T-helper 2 cell (primary cell): ENCODE measurements at places on chromosomes 2 and 18.
A peak's percentile ranks its signal among the peaks of the same experiment; 100 is the strongest.

DNA sequence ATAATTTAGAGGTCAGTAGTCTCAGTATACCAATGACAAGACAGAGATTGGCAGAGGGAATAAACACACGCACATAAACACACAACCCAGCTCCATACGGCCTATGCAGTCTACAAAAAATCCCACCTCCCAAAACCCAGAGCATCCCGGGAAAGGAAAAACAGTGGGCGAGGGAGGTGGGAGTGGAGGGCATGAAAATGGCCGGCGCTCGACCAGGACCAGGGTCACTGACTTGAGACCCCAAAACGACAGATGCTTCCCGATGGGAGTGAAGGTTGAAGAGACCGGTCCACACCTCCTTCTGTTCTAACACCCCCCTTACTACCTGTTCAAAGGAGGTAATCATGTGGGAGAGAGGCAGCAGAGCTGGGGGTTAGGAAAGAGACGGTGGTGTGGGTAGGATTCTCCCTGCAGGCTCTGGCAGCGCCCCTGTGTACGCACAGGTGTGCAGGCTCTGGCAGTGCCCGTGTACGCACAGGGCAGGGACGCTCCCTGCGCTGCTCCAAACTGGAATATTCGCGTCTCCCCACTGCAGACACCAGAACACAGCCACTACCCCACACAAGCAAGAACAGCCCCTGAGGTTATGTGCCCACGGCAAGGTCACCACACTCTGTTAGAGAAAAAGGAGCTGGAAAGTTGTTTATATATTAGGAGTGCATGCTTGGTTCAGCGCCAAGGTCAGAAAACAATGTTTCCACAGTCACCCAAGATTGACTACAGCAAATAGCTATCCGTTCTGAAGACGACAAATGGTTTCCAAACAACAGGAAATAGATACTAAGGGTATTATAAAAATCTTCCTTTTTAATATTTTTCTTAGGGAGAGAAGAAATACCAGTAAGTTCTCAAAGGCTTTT lies 67.9 kb downstream of the EIPR1 start:
- DNase-seq, result no peak

DNA sequence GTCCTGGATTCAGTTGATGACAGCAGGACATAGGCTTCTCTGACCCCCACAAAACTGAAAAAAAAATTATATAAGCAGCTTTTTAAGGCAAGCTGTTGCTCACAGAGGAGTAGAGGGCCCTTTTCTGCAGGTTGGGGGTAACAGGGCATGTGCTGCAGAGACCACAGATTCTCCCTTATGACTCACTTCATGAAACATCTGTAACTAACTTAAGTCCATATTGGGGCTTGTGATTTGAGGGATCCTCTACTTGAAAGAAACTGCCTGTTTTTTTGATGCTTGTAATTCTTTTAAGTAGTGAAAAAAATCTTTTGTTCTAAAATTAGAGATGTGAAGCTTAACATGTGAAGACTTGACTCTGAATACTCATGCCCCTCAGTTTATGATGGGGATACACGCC lies 33.4 kb downstream of the XRCC5 start:
- DNase-seq, result no peak

DNA sequence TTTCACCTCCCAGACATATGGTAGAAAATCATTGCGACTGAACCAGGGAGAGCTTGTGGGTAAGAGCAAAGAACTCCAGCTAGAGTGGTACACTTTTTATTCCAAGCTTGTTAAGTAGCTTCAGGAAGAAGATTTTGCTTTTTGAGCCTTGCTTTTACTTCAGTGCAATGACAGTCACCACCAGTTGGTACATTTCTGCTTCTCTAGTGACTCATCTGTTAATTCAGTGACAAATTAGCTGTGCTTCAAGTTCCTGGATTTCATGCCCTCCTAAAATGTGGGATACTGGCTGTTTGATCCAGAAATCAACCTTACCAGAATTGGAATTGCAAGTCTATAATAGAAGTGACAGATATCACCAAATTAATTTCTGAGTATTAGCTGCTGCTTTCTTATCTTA lies 117.6 kb upstream of the TTN start:
- DNase-seq, result no peak

- no peak for DNase-seq
These were observed 13.9 kb upstream of the PAIP2B start for GRCh38 chr2:71240794-71241193.

DNA sequence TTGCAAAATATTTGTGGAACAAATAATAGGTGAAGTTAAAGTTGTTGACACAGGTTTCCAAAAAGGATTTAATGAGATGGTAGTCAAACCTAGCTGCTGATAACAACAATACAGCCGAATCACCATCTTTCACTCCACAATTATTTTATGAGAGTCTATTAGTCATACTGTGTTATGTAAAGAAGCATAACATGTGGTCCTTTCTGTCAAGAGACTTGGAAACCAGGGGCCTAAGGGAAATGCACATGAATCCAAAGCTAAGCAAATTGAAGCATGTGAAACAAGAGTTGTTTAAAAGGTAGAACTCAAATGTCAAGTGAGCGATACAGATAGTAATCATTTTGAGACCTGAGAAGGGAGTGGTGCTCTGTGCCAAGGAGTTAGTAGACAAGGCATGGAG lies 16.0 kb downstream of the CD28 start:
- no peak for DNase-seq

DNA sequence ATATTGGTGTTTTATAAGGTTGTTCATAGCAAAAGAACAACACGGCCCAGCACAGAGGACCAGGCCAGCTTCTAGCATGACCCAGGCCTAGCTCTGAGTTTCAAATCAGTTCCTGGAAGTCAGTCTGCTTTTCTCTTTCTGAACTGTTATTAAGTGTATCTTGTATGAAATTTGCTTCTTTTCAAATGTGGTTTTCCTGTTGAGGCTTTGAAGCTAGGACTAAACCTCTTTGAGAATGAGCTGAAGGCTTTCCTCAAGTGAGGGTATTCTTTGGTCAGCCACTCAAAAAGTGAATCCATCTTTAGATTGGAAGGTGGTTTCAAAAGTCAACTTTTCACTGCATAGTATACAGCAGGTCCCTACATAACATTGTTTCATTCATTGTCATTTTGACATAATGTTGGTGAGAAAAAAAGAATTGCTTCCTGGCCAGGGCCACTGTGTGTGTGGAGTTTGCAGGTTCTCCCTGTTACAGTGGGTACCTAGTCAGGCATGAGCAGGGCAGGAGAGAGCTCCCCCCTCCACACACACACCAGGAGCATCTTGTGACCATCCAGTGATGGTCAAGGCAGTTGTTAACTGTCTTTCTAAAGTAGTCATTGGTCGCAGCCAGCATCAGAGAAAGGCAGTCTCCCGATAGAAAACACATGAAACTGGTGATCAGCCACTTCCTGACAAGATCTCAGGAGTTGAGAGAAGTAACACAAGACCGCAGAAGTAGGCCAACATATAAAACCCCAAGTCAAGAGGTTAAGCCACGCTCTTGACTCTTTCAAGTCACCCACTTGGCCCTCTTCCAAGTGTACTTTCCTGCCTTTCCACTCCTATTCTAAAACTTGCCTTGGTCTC lies 6.7 kb upstream of the ACAA2 start:
- DNase-seq, result peak; percentile 8
